ENCODE measurements at places on chromosomes 6 and 20.

GRCh38 chr6:44642870-44643522 lies 255.5 kb downstream of the CDC5L start:
- no peak for DNase-seq

GRCh38 chr20:7866285-7866684 lies 74.0 kb downstream of the HAO1 start:
- no peak for DNase-seq

DNA sequence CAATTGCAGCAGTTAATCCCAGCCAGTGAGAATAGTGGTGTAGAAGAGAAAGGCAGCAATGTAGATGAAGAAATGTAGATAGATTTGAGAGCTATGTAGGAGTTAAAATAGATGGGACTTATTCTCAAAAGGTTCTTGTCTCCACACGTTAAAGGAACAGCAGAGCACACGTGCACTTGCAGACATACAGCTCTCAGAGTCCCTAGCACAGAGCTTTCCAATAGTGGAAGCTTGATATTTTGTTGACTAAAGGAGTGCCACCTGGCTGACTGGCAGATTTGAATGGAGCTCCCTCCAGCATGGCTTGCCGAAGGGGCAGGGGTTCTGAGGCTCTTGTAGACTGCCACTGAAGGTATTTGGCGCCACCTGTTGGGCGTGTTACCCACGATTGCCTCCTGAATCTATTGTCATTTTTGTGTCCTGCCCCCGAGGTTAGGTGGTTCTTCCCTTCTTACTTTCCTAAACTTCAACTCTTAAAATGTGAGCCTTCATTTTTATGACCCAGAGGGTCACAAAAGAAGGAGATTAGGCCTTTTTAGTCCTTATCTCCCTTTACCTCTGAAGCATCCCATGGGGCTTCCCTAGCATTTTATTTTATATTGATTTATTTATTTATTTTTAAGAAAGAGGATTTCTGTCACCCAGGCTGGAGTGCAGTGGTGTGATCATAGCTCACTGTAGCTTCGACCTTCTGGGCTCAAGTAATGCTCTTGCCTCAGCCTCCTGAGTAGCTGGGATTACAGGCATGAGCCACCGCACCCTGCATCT lies 16.4 kb downstream of the BRD2 start:
- DNase-seq = peak; percentile 92

- DNase-seq = no peak
These were observed 1.6 kb downstream of the KCNG1 start for GRCh38 chr20:51021067-51022025.

GRCh38 chr20:52145587-52145986 lies 46.0 kb downstream of the ZFP64 start:
- DNase-seq = no peak

GRCh38 chr6:142985281-142985680 lies 40.3 kb upstream of the HIVEP2 start:
- no peak for DNase-seq

- DNase-seq = no peak
These were observed 521.6 kb downstream of the CD83 start for GRCh38 chr6:14638906-14639761.

DNA sequence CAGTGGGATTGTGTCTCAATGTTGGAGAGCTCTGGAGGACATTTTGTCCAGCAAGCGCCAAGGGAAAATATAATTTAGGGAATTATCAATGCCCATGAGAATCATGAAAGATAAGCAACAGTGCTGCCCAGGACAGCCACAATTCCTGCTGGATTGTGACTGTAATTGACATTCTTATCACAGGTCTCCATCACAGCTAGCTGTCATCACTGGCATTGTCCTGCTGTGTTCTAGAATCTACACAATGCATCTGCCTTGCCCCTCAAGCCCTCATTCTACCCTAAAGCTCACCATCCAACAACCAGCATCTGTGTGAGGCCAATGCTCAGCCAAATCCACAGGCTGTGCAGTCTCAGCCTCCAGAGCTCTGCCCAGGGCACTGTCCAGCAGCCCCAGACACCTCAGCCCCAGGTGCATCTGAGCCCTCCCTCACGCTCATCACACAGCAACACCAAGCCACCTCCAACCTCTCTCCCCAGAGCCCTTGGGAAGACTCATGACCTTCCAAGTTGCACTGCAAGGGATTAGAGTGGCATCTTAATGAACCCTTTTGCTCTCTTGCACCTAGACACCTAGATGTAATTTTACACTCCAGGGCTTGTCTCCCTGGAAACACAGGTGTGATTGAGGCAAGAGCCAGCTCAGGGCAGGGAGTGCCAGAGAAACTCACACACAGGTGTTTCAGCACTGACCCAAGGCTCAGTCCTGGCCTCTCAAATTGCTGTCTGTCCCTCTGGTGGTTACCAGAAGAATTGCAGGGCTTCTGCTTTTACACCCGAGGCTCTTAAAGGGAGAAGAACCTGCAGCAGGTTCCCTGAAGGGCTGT lies 85.2 kb upstream of the PHACTR3 start:
- DNase-seq = no peak

- no peak for DNase-seq
These were observed 13.9 kb upstream of the VAPB start for GRCh38 chr20:58374906-58375758.

DNA sequence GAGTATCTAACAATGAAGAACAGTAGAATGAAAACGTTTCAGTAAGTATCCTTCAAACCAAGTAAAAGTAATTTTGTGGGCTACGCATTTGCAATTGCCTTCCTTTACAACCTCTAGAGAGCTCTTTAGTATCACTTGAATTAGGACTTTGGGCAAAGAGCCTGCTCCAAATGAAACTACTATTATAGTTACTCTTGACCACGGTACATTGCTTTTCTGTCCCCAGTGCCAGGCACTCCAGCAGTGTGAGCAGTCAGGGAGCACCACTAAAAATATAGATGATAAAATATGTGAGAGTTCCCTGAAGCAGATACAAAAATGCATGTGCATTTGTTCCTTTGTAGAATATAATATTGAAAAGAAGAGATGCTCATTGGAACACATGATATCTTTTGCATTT lies 450.1 kb upstream of the MANEA start:
- no peak for DNase-seq

DNA sequence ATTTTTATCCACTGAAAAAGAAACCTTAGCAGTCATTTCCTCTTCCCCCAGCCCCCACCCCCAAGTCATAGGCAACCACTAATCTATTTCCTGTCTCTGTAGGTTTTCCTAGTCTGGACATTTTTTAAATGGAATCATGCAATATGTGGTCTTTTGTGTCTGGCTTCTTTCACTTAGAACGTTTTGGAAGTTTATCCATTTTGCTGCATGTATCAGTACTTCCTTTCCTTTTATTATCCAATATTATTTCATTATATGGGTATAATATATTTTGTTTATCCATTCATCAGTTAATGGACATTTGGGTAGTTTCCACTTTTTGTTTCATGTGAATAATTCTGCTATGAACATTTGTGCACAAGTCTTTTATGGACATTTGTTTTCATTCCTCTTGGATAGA lies 99.3 kb upstream of the BMP5 start:
- no peak for DNase-seq

DNA sequence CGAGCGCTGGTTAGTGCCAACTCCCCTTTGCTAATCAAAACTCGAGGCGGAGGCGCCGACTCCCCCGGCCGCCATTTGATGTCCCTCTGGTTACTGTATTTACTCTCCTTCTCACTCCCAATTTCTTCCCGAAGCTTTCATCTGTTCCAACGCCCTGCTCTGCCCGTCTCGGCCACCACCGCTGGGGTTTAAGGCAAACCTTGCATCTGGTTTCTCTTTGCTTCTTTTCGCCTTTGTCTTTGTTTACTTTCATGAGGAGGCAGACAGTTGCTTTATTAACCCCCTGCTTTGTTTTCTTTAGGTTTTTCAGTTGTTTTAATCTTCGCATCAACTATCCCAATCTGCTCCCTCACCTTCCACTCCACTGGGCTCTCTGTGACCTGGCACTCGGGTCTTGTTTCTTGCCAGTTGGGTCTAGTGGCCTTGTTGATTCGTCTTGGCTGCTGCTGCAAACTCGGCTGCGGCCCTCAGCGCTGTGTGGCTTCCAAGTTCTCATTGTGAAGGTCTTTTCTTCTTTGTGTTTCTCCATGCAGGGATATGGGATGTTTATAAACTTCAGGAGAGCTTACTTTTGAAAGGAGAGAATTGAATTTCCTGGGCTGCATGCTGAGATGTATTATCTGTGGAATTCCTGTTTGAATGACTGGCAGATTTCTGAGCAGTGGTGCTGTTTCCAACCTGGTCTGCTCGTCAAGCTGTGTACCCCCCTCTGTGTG lies 155.1 kb downstream of the CDC5L start:
- no peak for DNase-seq

DNA sequence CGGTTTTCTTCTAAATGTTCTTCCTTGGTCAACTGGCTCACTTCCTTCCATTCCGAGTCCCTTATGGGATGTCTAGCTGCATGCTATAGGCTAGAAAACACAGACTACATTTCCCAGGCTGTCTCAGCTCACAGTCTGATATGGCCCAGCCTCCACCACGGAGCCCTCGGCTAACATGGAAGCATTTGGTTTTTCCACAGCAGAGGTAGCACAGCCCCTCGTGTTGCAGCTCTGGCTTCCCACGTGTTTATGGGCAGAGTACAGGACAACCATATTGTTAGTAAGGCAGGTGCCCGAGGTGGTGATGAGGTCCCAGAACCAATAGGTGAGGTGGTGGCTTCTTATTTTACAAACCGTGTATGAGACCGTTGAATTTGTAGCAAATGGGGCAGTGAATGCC lies 8.7 kb downstream of the GPLD1 start:
- DNase-seq = no peak

GRCh38 chr6:18640754-18641153 lies 253.6 kb downstream of the RNF144B start:
- no peak for DNase-seq

GRCh38 chr6:72842140-72842539 lies 220.3 kb downstream of the KCNQ5 start:
- DNase-seq = no peak

DNA sequence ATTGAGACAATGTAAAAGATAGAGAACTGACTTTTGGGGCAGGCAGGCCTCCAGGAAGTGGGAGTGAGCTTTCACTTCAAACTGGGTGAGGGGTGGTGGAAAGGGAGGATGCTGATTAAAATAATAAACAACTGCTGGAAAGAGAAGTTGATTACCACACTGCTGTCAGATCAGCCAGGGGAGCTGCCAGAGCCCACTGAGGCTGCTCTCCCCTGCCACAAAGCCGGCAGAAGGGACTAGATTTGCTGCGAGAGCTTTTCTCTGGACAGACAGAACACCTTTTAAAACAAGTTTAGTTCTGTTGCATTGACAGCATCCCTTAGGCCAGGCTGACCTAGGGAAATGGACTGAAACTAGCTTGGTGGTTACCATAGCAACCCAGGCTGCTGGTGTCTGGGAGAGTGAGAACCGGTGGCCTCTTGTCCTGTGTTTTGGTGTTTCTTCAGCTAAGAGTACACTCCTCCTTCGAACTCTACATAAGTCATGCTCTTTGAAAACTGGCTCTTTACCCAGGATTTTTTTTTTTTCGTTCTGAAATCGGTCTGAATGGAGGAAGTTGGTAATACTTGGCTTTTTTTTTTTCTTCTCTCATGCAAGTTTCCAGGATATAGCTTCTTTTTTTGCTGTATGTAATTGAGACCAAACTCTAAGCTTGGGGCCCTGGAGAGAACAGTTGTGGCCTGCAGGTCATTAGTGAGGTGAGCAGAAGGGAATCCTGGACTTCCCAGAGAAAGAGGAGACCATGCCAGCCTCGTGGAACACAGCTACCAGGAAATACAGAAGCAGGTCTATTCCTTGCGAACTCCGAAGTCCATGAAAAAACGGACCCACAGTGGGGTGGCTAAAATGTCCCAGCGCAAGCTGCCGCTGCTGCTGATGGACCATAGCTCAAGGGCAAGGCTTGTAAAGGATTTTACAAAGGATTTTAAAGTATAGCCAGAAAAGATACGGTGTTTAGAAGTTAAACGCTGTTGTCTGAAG lies 374.4 kb downstream of the UTRN start:
- no peak for DNase-seq

GRCh38 chr20:16081421-16081820 lies 491.8 kb downstream of the KIF16B start:
- DNase-seq = no peak

DNA sequence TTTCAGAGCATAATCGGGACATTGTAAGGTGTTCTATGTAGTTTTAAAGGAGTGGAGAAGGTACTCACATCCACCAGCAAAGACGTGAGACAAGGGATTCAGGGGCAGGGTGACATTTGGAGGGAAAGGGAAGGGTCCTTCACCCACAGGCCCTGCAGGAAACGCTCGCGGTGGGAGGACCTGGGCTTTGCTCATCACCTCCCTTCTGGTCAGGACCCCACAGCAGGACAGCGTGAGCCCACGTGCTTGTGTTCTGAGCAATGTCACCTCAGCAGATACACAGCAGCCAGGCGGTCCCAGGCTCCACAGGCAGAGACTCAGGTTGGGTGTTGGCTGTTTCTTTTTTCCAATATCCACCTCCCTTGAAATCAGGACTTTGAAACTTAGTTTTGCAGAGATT lies 27.5 kb downstream of the DLL1 start:
- no peak for DNase-seq

All from T-cell (primary cell).